ENCODE measurements at places on chromosomes 6 and 20.

DNA sequence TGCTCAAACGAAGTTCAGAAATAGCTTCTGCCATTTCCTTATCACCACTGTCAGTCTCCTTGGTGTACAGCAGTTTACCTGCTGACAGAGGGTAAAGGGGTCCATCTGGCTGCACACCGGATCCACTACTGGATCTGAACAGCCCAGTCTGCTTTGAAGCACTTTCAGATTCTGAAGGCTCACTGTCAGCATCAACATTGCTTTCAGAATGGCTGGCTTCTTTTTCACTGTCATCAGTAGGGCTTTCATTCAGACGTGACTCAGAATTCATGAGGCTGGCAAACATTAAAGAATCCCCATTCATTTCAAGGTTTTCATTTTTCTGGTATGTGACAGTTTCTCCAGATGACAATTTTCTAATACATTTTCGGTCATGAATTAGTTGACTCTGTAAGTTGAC lies 21.0 kb upstream of the PNISR start:
- no peak for DNase-seq

DNA sequence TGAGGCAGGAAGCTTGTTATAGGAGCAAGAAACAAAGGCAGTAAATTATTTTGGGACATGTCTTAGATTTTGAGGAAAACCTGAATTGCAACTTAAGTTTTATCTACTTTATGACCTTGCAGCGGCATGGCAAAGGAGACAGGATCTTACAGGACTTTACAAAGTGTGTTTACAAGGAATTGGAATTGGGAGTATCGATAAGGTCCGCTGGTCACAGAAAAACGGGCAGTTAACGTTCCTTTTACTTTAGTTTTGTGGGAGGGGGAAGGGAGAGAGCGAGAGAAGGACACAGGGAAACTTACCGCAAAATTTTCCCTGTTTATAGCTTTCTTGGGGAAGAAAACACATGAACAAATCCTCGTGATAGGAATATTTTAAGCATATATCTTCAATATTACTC lies 1607.2 kb downstream of the GRIK2 start:
- no peak for DNase-seq

- no peak for DNase-seq
These were observed 619.5 kb downstream of the PRKN start for GRCh38 chr6:162108041-162108440.

- no peak for DNase-seq
These were observed 35.9 kb downstream of the LAMP5 start for GRCh38 chr20:9550283-9550682.

- no peak for DNase-seq
These were observed at the start of gene DAAM2 for GRCh38 chr6:39791850-39792539. DAAM2 (plus strand) TSS chr6:39792376; CDS start chr6:39856303, 63,927 bp downstream.

DNA sequence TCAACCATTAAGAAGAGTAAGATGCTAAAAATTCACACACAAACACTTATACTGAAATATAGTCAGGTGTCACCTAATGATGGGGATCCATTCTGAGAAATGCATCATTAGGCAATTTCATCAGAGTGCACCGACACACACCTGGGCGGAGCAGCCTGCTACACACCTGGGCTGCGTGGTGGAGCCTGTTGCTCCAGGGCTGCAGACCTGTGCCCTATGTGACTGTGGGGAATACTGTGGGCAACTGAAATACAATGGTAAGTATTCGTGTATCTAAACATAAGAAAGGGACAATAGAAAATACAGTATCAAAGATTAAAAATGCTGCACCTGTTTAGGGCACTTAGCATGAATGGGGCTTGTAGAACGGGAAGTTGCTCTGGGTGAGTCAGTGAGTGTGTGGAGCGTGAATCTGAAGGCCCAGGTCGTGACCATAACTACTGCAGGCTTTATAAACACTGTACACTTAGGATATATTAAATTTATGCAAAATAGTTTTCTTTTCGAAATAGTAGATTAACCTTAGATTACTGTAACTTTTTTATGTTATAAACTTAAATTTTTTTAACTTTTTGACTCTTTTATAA lies 124.4 kb upstream of the AFDN start:
- no peak for DNase-seq

DNA sequence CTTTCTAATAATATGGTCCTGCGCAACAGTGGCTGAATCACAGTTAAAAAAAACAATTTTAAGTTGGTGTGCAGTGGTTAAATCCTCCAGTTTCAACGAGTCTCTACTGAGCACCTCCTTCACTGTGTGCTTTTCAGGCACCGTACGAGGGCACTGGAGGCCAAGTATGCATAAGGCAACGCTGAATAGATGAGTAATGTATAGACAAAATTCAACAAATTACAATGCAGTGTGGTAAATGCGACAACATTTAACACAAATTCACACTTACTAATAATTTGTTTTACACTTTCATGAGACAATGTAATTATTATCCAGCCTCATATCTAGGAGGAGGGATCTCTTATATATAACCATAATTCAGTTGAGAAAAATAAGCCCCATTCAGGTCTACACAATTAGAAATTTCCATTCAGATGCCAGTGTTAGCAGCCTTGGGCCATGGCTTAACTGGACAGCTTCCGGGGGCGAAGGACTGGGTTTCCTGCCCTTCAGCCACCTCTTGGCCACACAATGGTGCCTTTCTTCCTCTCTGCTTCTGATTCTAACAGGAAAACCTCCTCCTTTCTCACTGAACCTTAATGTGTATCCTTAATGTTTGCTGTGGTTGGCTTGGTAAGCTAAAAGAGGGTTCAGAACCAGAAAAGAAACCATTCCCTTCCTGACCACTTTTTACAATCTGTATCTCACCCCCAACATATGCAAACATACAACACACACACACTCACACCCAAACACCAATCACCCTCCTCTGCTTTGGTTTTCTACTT lies 51.9 kb downstream of the B4GALT5 start:
- DNase-seq = no peak

- DNase-seq = peak; percentile 28
These were observed 14.9 kb upstream of the PPARD start for GRCh38 chr6:35327349-35328027.

DNA sequence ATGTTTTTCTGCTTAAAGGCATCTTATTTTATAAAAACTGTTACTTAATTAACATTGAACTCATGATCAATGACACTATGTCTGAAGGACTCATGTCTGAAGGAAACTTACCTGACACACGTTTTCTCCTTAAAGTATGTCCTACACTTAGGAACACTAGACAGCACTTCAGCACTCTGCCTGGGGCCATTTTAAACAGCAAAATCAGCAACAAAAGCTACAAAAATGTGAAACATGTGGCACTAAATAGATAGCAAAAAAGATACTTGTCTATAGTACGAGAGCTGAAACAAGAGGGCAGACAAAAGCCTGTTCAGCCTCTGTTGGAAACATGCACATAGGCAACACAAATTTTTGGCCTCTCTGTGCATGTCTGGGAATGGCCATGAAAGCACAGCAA lies 93.5 kb upstream of the TMEM30A start:
- no peak for DNase-seq

GRCh38 chr6:141562851-141563763 lies 569.6 kb upstream of the GJE1 start:
- DNase-seq = peak; percentile 14

DNA sequence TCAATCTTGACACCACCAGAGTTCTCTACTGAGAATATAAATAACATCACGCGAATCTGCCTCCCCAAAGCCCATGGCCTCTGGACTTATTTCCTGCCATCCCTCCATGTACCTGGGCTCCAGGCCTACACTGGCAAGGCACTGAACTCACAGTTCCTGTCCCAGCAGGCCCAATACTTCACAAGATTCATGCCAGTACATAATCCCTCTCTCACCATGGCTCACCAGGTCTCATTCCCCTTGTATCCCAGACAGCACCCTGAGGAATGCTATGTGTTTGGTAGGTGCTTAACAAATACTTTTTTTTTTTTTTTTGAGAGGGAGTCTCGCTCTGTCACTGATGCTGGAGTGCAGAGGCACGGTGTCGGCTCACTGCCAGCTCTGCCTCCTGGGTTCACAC lies 1.9 kb downstream of the KIF16B start:
- no peak for DNase-seq

DNA sequence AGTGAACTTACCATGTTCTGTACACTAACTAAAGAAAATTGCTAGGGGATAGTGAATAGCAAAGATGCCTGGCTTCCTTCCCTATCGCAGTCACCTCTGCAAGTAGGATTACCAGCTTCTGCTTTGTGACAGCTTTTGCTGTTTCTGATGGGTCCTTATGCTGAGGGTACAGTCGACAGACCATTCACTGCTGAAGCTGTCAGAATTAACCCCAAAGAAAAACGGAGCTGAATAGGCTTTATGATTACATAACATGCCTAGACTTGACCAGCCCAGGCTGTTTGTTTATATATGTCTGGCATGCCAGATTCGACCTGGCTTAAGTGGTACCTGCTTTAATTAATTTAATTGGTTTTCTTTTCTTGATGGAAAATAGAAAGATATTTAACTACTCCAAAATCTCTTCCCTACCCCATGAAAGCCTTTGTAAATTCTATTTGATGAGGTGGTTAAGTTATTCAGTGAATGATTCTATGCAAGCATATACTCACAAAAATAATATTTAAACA lies 21.7 kb upstream of the PRELID3B start:
- DNase-seq = no peak

DNA sequence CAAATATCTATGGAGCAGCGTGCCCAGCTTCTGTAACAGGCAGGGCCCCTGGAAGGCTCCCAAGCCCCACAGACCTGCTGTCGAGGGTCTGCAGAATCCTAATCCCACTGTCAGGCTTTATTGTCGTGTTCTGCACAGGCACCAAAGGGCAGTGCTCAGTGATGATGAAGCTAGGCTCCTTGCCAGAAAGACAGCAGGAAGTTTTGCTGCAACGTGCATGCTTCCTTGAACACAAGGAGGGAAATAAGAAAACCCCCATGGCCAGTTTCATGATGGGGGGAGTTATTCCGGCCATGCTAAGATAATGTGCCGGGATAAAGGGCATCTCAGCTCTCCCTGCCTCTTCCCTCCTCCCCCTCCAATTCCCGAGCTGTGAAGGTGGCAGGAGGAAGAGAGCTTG lies 109.4 kb upstream of the KCNG1 start:
- DNase-seq = no peak

DNA sequence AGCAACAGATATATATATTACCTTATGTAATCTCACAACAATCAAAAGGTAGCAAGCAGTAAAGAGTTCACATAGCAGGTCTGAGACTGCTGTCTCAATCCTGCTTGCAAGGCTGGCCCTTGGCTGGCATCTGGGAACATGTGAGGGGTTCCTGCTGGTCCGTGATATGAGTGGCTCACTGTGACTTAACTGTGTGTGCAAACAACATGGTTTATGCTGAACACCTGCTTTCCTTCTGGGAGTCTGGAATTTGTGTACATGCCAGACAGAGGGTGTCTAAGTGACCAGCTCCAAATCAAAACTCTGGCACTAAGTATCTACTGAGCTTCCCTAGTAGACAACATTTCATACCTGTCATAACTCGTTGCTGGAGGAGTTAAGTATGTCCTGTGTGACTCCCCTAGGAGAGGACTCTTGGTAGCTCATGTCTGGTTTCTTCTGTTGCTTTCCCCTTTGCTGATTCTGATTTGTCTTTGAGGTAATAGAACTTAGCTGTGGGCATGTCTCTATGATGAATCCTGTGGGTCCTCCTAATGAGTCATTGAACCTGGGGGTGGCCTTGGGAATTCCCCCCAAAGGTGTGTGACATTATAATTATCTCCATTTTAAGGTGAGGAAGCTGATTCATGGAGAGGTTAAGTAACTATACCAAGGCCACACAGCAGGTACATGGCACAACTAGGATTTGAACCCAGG lies 131.6 kb upstream of the NEDD9 start:
- no peak for DNase-seq

DNA sequence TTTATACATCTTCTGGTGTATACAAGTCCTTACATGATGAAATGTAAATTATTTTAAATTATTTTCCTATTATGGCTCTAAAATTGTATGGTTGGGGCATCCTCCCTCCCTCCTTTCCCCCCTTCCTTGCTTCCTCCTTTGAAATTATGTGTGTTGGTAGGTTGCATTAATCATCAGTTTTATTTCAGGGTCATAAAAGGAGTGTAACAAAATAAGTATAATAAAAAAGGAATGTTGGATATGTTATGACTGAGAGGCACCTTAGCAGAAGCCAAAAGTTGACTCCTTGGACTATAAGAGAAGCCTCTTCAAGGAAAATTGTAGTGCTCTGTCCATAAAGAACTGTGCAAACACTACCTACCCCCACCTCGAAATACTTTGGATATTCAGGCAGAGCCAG lies 46.6 kb upstream of the PTPRK start:
- DNase-seq = no peak

DNA sequence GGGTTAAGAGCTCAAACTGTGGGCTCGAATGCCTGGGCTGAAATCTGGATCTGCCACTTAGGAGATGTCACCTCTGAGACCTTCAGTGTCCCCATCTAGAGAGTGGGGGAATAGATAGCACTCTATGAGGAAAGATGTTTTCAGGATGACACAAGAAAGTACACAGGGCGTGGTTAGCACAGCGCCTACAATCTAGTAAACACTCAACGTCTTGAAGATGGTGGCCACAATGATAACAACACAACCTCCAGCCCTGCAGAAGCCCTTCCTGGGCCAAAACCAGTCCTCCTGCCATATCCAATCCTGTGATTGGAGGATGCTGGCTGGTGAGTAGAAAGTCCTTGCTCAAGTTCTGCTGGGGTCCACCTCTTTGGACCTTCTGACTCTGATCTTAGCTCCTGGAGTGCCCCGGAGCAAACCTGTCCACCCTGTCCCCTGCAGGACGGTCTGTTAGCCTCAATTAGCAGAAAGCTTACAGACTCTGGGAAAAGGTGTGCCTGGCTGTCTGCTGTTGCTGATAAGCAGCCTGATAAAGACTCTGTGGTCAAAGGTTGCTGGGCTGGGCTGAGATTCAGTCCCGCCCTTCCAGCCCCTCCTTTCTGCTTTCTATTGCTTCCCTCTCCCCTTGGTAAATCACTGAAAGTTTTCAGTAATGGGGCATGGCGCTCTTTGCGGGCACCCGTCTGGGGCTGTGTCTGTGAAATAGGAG lies 8.2 kb downstream of the EDN3 start:
- DNase-seq = no peak

DNA sequence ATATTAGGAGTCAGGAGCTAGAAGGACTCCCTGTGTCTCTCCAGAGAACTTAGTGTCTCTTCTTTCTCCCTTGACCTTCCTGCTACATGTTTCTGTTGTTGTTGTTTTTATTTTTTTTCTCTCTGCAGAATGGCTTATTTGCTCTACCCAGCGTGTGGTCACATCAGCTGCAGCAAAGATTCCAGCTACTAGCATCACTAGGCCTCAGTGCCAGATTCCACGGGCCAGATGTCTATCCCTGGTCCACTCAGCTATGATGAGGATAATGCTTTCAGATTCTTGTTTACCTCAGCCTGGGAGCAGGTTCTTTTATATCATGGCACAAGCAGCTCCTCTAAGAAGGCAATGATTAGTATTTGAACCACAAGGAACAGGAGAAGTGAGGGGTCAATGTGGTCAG lies 110.0 kb downstream of the PLCB1 start:
- no peak for DNase-seq

All from GM06990 (cell line).